ENCODE measurements at places on chromosomes 7 and 10. TPM values are rescaled to one million over a fixed set of nuclear protein-coding genes. Genes with fewer than 3 reads are reported as not detected.

- no peak for DNase-seq
These were observed 76.2 kb upstream of the KIF5B start for GRCh38 chr10:32132357-32132946.

GRCh38 chr10:69848454-69848853 lies 46.7 kb downstream of the COL13A1 start:
- no peak for DNase-seq

- DNase-seq = no peak
These were observed 24.5 kb upstream of the KCTD7 start for GRCh38 chr7:66604198-66604597.

DNA sequence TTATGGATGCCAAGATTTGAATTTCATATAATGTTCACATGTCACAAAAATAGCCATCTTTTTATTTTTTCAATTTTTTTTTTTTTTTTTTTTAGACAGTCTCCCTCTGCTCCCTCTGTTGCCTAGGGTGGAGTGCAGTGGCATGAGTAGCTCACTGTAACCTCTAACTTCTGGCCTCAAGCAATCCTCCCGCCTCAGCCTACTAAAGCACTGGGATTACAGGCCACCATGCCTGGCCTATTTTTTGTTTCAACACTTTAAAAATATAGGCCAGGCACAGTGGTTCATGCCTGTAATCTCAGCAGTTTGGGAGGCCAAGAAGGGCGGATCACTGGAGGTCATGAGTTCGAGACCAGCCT lies 246.3 kb downstream of the SKIDA1 start:
- DNase-seq = no peak

Gene PARD3
- 61.9 TPM for total RNA-seq

Gene PRKAR2B
- total RNA-seq = 65.7 TPM
